ENCODE measurements at places on chromosomes 11 and 22. TPM values are rescaled to one million over a fixed set of nuclear protein-coding genes. Genes with fewer than 3 reads are reported as not detected.

- no peak for DNase-seq
These were observed 1067.4 kb downstream of the OPCML start for GRCh38 chr11:132464939-132465338.

DNA sequence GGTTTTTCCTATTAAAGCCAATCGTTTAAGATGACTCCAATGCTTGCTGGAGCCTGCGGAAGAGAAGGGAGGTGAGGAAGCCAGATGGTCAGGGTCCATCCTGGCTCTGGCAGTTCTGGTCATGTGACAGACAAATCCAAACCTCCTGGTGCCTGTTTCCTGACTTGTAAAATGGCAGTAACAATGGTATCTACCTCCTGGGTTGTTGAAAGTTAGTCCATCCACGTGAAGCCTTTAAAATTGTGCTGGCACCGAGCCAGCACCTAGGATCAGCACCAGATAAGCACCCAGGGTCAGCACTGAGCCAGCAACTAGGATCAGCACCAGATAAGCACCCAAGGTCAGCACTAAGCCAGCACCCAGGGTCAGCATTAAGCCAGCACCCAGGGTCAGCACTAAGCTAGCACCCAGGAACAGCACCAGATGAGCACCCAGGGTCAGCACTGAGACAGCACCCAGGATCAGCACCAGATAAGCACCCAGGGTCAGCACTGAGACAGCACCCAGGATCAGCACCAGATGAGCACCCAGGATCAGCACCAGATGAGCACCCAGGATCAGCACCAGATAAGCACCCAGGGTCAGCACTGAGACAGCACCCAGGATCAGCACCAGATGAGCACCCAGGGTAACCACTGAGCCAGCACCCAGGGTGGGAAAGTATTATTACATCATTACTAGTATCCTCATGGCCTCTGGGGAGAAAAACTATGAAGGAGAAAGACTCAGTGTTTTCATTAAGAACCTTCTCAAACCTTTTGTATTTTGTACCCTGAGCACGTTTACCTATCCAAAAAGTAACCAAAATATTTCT lies 17.2 kb downstream of the KIAA0930 start:
- DNase-seq = no peak

- DNase-seq = no peak
These were observed 235.7 kb downstream of the DYNC2H1 start for GRCh38 chr11:103344886-103345285.

GRCh38 chr11:119356349-119357031 lies 10.0 kb upstream of the MFRP start:
- peak; percentile 89 for DNase-seq

DNA sequence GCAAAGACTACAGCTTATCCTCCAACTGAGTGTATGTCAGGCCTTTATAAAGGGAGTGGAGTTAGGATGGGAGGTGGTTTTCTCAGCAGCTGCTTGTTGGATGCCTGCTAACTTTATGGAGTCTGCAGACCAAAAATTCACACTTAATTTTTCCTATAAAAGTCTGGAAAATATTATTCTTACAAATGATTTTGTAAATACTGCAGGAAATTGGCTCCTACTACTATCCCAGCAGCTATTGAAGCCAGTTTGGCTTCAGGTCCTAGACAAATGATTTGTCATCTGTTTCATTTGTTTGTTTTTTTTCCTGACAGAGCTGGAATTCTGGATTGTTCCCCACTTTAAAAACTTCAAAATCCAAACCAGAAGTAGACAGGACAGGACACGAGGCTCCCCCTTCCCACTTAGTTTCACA lies 292.5 kb downstream of the TMEM135 start:
- no peak for DNase-seq

GRCh38 chr11:65557280-65558001 lies 718 bp downstream of the LTBP3 start:
- peak; percentile 57 for DNase-seq

Gene SLC7A4
- 2.4 TPM for total RNA-seq

Gene RAPSN
- 0.95 TPM for total RNA-seq

Gene HIPK3
- total RNA-seq = 254 TPM

All from mucosa of descending colon (tissue), 3 donors.